ENCODE measurements at places on chromosomes 4 and X. TPM values are rescaled to one million over a fixed set of nuclear protein-coding genes. Genes with fewer than 3 reads are reported as not detected.

- no peaks in the 10 kb centered on the region for H3K27me3 ChIP-seq
- no peaks in the 10 kb centered on the region for H3K4me1 ChIP-seq
- DNase-seq = no peak
- H3K36me3 ChIP-seq = peaks cover 5% of the 10 kb centered on the region
- no peak overlapping the region for H3K27ac ChIP-seq
These were observed 3.1 kb downstream of the MTMR1 start for GRCh38 chrX:150696331-150696730.

GRCh38 chr4:82797040-82797404 lies 1.6 kb downstream of the SCD5 start:
- H3K4me3 ChIP-seq = peak overlapping the region; percentile 88
- peaks cover 16% of the 10 kb centered on the region for H3K27me3 ChIP-seq
- peak overlapping the region; percentile 12 for H3K27ac ChIP-seq
- DNase-seq = no peak
- H3K4me1 ChIP-seq = peaks cover 7% of the 10 kb centered on the region

- DNase-seq = no peak
- no peaks in the 10 kb centered on the region for H3K36me3 ChIP-seq
- no peak overlapping the region for H3K4me3 ChIP-seq
- no peak overlapping the region for H3K27ac ChIP-seq
- no peaks in the 10 kb centered on the region for H3K4me1 ChIP-seq
- H3K27me3 ChIP-seq = no peaks in the 10 kb centered on the region
These were observed 28.6 kb downstream of the ANK2 start for GRCh38 chr4:113078066-113078465.

- H3K27me3 ChIP-seq = no peaks in the 10 kb centered on the region
- no peaks in the 10 kb centered on the region for H3K4me1 ChIP-seq
- H3K27ac ChIP-seq = no peak overlapping the region
- DNase-seq = no peak
These were observed 139.6 kb downstream of the AASDH start for GRCh38 chr4:56247646-56248045.

Gene CYTL1
- total RNA-seq = 1.3 TPM
